ENCODE measurements at places on chromosomes 5 and 9.

GRCh38 chr5:144390133-144390532, 219.5 kb downstream of the KCTD16 start:
- peak; percentile 3 for DNase-seq

GRCh38 chr9:13759551-13759950, 480.1 kb upstream of the MPDZ start:
- DNase-seq, result no peak

- DNase-seq, result no peak
These were observed 131.9 kb downstream of the UGCG start for GRCh38 chr9:112028242-112029221.

- no peak for DNase-seq
These were observed 54.5 kb upstream of the CTNNA1 start for GRCh38 chr5:138698713-138699112.

GRCh38 chr9:127396253-127396807, 639 bp upstream of the SLC2A8 start:
- no peak for DNase-seq

DNA sequence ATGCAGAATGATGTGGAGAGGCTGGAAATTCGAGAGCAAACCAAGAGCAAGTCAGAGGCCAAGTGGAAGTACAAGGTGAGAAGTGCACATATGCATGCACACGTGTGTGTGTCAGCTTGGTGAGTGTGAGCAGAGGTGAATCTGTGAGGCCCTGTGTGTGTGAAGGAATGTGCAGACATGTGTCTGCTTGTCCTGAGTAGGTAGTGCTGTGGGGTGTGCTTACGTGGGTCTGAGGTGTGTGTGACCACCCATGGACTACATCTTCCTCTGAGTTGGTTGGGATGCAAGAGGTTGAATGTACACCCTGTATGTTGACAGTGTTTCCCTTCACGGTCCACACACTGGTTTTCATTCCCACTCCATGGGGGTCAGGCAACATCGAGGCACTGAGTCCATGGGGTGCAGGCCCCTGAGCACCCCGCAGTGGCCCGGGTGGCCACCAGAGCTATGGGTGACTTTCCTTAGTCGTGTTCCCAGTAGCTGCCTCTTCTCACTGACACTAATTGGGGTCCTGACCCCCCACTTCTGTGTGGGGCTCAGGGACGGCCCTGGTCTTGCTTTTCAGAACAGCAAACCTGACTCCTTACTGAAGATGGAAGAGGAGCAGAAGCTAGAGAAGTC, 86.7 kb downstream of the PHF2 start:
- no peak for DNase-seq
